ENCODE measurements at places on chromosomes 2 and 18.

DNA sequence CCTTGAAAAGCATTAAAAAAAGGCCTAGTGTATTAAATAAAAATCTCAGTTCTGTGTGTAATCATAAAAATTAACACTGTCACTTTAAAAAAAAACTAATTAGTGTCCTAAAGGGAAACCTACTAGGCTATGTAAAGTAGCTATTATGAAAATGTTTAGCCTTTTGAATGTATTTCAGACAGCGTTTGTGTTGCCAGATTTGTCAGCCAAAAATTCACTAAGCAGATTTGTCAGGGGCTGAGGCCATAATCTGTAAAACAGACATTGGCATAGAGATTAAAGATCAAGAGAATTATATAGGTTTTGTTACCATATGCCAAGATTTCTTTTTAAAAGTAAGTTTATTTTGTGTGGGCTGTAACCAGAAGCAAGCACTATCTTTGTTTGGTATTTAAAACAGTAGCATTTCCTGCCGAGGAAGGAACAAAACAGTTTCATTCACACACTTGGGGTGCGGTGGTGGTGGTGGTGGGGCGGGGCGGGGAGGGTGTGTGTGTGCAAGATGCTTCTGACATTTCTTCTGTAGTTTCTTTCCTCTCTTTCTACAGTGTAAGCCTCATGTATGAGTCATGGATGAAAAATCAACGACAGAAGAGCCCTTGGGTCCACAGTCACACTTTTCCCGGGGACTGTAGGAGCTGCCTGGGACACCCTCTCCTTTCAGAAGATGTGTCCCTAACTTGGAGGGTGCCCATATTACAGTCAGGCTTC is 328.5 kb upstream of the FANCL start:
- no peak for DNase-seq

GRCh38 chr2:196381464-196381863 is 210.1 kb upstream of the STK17B start:
- no peak for DNase-seq

- DNase-seq: no peak
Observed at GRCh38 chr2:10300328-10300920, 2.3 kb upstream of the HPCAL1 start.

- no peak for DNase-seq
Observed at GRCh38 chr2:143640826-143641225, 511.6 kb downstream of the ARHGAP15 start.

GRCh38 chr2:99692785-99693184 is 203.0 kb upstream of the REV1 start:
- DNase-seq: no peak

DNA sequence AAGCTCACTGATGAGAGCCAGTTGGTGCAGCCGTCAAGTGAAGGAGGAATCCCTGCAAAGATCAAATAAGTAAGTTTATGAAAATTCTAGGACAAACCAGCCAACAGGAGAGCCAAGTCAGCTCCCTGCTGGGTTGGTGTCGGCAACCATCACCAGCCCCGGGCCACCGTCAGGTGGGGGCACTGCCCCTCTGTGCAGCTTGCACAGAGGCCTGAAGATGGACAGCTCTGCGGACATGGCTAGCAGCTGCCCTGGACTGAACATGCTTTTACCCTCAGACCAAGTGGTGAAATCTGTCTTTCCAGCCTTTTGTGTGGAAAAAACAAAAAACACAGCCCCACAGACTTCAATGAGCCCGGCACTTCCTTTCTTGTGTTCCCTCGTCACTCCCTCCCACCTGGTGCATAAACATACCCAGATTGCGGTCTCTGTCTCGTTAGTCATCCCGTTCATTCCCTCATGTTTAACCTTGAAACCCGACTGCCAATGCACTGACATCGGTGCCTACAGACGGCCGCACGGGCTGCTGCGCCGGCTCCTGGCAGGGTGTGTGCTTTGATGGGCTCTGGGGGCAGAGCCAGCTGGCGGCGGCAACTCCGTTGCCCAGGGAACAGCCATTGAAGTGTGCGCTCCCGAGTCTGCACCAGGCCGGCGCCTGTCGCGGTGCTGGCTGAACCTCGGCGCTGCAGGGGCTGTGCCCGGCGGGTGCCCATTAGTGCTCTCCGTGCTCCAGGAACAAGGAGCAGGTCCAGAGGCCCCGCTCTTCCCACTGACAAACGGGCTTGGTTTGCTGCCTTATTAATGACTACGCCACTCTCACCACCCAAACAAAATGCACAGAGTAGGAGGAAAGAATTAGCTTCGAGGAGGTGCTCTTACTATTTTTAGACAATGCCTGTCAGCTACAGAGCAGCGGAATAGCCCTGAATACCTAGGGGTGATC is 95.3 kb downstream of the EIPR1 start:
- peak; percentile 72 for DNase-seq

DNA sequence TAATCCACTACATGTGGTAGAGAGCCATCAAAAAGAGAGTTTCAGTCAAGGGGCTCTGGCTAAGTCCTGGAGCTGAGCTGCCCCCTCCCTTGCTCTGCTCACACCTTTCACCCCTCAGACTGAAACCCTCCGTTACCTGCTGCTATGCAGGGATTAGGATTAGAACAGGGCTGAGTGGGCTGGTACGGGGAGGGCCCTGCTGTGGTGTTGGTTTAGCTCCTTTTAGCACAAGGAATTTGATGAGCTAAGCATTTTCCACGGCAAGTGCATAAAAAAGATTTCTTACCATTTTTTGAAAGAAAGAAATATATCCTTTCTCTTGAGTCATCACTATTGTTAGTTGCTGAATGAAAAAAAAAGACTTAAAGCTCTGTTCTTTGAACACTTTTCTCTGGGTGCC is 46.3 kb downstream of the TCF7L1 start:
- peak; percentile 30 for DNase-seq

DNA sequence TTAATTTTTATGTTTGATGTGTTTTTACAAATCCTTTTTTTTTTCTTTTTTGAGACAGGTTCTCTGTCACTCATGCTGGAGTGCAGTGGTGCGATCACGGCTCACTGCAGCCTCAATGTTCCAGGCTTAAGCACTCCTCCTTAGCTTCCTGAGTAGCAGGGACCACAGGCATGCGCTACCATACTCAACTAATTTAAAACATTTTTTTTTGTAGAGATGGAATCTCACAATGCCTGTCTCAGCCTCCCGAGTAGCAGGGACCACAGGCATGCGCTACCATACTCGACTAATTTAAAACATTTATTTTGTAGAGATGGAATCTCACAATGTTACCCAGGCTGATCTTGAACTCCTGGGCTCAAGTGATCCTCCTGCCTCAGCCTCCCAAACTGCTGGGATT is 3.2 kb downstream of the NOTO start:
- DNase-seq: no peak

DNA sequence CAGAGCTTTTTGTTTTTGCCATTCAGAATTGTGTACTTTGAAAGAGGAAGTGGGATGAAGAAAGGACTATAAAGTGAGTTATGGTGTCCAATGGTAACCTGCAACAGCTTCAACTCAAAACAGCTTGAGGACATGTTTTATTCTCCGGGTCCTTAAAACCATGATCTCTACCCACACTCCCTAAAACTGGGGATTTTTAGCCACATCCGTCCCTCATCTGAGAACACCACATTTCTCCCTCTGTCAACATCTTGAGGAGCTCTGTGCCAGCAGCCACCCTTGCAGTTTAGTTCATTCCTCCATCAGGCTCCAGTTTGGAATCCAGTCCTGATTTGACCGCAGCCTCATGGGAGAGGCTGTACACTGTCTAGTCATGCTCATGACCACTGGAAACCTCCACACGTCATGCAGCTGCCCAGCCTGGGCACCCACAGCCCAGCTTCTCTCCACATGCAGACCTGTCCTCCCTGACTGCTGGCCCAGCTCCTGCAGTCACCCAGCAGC is 62.6 kb downstream of the C18orf63 start:
- no peak for DNase-seq

DNA sequence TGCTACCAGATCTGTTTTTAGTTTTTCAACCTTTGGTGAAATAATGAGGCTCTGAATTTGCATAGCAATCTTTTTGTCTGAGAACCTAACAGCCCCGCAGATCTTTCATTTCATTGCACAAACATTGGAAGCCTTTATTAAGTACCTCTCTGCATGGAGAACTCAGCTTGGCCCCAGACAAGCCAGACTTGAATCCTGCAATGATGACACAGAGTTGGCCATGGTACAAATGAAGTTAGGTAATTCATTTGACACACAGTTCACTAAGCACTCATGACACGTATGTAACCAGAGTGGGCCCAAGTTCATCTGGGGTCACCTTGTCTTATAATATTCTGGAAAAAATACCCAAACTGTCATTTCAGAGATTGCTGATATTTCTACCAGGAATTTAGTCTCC is 439.1 kb upstream of the ID2 start:
- no peak for DNase-seq

DNA sequence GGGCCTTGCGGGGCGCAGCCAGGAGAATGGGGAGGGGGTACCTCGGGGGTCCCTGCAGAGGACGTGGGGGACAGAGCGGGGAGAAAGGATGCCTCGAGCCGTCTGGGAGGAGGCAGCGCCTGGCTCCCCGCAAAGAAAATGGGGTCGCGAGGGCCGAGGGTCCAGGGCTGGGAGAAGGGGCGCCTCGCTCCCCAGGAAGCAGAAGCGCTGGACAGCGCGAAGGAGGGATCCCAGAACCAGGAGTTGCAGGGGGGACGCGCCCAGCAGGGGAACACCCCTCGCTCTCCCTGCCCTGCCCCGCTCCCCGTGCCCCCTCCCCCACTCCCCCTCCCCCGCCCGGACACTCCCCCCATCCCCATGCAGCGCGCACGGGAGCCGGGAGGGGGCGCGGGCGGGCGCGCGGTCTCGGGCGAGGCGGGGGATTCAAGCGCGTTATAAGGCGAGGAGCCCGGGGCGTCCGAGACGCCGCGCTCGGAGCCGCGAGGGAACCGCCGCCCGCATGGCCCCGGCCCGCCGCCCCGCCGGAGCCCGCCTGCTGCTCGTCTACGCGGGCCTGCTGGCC is at the start of gene ERFE:
TSS of gene ERFE (plus strand) at position 462 of the 562 bp plus-strand sequence. CDS start at position 500, 38 bp downstream.
- DNase-seq: no peak

DNA sequence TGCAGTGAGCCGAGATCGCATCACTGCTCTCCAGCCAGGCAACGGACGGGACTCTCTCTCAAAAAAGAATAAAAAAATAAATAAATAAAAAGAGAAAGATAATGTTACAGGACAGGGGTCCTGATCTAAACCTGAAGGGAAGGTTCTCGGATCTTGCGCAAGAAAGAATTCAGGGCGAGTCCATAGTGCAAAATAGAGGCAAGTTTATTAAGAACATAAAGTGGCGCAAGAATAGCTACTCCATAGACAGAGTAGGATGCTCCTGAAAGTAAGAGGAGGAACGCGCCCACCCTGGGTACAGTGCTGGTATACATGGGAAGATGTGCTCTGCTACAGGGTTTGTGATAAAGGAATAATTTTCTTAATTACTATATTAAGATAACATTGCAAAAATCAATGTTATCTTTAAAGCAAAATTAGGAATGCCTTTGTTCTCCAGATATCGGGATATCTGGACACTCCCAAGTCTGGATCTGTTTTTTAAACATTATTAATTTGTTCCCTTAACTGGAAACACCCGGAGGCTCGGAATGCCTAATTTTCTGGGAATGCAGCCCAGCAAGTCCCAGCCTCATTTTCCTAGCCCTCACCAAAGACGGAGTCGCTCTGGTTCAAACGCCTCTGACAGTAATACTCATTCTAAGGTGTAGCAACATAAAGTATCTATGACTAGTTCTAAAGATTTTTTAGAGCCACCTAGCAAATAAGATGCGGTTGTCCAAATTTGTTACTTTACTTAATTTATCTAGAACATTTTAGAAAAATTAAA is 38.8 kb downstream of the ACSL3 start:
- DNase-seq: no peak

GRCh38 chr2:45379399-45380087 is 231.5 kb downstream of the SRBD1 start:
- no peak for DNase-seq

GRCh38 chr2:238207006-238207405 is 3.5 kb upstream of the ILKAP start:
- no peak for DNase-seq

GRCh38 chr2:85584354-85584856 is at the start of gene VAMP5:
VAMP5 (plus strand) TSS chr2:85584431; CDS start chr2:85584491, 60 bp downstream.
- DNase-seq: no peak

- DNase-seq: no peak
Observed at GRCh38 chr2:233497692-233498091, 68.9 kb downstream of the USP40 start.

GRCh38 chr2:203646266-203646864 is 60.1 kb upstream of the CD28 start:
- no peak for DNase-seq

DNA sequence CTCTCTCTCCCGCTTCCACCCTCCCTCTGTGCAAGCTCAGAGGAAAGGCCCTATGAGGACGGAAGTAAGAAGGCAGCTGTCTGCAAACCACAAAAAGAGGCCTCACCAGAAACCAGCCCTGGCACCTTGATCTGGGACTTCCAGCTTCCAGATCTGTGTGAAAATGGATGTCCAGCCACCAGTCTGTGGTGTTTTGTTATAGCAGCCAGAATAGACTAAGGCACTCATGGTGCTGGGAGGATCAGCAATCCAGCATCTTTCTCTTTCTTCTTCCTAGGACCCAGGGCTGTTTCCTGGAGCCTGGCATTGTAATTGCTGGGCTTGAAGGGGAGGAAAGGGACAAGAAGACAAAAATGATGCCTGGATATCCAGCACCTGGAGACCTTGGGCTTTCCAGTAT is 122.5 kb downstream of the SOCS6 start:
- no peak for DNase-seq

DNA sequence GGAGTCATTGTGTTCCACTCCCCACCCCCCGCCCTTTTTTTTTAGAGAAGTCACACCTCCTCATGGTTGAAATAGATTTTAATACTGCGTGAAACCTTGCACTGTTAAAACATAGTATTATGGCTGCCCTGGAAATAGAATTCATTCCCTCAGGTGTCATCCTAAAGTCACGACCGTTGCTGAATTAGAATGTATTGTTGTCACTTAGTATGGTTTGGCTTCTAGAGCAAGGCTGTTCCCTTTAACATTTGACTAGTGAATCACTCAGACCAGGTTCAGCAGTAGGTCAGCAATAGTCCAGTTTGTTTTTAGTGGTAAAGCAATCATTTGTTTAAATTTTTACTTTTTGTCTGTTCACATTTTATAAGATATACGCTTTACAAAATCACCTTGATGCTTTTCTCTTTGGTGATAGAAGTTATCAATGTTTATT is 1.2 kb downstream of the BABAM2 start:
- DNase-seq: peak; percentile 26
